Stomach (tissue), 19 donors: ENCODE measurements at places on chromosomes 5 and 9.

- no peak for DNase-seq
Observed at GRCh38 chr5:71883742-71884103, 164.6 kb downstream of the CARTPT start.

- DNase-seq: no peak
Observed at GRCh38 chr9:97840521-97840920, 12.5 kb upstream of the FOXE1 start.

GRCh38 chr9:129938291-129938979 is 103.2 kb downstream of the USP20 start:
- peak; percentile 63 for DNase-seq

DNA sequence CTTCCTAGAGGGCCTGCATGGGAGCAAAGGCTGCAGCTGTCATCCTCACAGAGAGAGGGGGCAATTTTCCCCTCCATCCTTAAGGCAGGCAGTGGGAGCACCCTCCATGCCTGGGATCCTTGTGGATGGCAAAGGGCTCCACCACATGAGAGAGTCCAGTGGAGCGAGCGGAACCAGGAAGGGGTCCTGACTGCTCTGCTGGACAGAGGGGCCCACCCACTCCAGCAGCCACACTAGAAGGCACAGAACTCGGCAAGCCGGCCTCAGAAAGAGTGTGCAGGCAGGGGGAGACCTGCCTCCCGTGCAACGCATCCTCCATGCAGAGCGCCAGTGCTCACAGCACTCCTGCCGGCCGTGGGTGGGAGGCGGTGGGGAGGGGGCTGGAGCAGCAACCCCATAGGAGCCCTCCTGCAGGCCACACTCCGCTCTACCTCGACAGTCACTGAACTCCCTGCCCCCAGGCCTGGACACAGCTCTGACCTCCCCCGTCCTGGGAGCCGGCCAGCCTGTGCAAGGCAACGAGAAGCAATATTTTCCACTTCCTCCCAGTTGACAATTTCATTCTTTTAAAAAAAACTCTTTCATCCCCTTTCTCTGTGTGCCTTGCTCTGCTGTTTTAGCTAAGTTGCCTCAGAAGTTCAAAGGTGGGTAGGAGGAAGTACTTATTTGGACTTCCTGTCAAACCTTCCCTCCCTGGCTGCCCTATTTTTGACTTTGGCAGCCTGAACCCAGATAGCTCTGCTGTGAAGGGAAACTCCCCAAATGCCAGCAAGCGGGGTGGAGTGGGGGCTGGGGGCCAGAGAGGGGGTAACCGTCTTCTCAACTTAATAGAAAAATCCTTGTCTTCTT is 5.3 kb upstream of the LCP2 start:
- DNase-seq: peak; percentile 81

- no peak for DNase-seq
Observed at GRCh38 chr5:14444161-14444560, 137.4 kb upstream of the OTULINL start.

GRCh38 chr9:98101868-98102273 is 17.2 kb downstream of the TRIM14 start:
- peak; percentile 79 for DNase-seq

- DNase-seq: no peak
Observed at GRCh38 chr9:33645706-33646105, 121.7 kb downstream of the ANKRD18B start.

DNA sequence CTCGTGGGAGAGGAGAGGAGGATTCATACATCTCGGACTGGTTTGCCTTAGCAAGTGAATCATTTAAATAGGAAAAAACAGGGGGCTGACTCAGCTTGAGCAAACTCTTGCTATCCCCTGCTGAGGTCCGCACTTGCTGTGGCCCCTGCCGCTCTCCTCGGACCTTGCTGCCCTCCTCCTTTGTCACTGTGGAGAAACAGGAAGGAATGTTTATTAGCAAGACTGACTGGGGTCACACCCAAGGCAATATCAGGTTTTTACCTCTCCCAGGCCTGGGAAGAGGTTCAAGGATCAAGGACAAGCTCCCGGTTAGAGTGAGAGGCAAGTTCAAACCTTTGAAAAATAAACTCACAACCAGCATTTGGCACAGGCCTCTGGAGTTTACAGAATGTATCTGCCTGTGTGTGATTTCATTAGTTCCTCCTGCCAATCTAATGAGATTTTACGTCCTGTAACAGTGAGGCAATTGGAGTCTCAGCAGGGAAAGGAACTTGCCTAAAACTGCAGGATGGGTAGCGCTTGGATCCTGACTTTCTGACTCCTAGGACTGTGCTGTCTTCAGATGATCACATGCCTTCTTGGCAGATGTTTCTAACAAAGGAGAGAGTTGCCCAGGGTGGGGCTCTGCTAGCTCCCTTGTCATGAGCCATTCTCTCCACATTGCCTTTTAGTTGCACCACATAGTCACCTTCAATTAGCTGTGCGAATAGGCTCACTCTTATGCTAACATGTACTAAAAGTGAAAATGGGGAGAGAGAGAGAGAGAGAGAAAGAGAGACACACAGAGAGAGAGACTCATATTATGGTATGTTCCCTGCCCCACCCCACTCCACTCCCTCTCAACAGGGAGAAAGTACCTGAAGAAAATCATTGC is 108.6 kb upstream of the CDKN2B start:
- no peak for DNase-seq

DNA sequence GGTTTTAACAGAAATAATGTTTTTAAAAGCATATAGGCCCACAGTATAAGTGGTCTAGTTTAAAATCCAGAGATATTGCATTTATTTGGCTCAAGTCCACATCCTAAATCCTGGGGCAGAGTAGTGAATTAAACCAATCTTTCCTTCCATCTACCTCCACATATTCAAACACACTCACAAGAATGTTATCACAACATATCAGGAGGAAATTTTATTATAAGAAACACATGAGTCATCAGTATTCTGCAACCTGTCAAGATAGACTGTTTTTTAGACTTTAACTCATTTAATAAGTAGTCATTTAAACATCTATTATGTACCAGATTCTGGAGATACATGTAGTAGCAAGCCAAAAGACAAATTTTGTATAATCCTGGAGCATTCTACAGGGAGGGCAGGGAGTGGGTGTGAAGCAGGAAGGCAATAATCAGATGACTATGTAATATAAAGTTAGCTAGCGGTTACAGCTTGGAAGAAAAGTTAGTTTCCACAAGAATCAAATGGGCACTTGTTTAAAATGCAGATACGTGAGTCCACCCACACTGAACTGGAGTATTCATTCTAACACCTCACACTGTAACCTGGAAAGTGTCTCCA is 187.3 kb upstream of the PIK3R1 start:
- no peak for DNase-seq

- no peak for DNase-seq
Observed at GRCh38 chr5:120510098-120510637, 46.1 kb downstream of the PRR16 start.

DNA sequence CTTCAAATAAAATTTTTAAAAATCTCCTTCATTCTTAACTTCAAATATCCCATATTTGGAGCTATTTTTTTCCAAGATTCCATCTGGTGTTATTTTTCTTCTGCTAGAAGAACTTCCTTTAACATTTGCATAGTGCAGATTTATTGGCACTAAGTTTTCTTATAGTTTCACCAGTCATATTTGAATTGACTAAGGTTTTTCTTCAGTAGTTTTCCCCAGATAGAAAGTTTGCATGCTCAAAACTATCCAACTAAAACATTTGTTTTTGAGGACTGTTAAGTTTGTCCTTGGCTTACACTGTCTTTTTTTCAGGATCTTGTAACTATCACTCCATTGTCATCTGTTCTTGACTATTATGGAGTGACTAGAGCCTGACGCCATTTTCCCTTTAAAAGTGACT is 606.7 kb downstream of the TAF11L14 start:
- DNase-seq: no peak

GRCh38 chr5:14829396-14829795 is 42.2 kb downstream of the ANKH start:
- no peak for DNase-seq

DNA sequence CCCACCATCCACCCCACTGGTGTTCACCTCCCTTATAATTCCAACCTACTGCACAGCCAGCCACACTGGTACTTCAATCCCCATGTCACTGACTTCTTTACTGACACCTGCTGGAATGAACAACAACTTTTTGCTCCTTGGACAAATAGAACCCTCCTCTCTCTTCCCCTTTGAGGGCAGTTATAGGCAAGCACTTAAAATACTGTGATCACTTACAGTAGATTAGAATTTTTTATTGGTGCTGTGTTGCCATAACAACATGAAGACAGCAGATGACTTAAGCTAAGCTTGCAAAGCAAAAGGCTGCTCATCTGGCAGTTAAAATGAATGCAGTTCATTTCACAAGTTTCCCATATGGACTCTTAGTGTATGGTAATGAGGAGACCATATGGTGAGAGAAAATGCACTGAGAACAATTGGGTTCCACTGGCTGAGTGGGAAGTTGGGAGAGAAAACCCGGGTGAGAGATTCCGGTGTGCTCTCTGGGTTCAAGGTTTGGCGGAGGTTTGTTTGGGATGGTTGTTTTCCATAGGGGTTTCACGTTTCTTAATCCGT is 374.3 kb downstream of the EBF1 start:
- no peak for DNase-seq

DNA sequence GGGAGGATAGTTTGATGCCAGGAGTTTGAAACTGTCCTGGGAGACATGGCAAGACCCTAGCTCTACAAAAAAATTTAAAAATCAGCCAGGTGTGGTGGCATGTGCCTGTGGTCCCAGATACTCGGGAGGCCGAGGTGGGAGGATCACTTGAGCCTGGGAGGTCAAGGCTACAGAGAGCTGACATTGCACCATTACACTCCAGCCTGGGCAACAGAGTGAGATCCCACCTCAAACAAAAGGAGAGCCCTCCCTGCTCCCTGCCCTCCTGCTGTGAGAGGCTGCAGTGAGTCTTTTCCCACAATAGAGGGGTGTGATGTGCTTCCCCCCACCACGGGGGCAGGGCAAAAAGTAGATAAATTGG is 10.1 kb upstream of the CCDC187 start:
- no peak for DNase-seq

DNA sequence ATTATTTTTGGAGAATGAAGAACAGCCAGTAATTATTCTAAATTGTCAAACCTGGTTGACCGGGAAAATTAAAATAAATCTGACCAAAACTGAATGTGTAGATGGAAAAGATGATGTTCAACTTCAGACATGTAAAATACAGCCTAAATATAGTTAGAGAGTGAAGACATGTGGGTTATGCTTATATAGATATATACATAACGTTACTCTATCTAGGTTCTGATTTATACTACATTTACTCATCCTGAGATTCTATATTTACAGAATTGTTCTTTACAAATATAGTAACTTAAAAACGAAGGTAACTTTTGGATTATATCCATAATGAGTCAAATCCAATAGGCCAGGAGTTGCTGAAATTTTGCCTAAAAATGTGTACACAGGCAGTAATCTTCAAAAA is 20.8 kb upstream of the THG1L start:
- no peak for DNase-seq

DNA sequence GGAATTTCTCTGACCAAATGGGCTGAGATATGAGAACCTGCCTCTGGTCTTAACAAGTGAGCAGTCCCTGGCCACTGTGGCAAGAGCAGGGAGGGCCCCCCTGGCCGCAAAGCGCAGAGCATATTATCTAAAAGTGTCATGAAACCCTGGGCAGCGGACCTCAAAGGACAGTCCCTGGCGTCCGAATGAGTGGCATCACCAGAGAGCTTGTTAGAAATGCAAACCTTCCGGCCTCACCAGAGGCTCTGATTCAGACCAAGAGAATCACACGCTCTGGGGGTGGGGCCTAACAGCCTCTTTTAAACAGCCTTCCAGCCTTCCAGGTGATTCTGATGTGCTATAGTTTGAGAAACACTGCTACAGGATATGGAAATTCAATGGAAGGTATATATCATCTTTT is 10.9 kb downstream of the PTPN3 start:
- DNase-seq: no peak

DNA sequence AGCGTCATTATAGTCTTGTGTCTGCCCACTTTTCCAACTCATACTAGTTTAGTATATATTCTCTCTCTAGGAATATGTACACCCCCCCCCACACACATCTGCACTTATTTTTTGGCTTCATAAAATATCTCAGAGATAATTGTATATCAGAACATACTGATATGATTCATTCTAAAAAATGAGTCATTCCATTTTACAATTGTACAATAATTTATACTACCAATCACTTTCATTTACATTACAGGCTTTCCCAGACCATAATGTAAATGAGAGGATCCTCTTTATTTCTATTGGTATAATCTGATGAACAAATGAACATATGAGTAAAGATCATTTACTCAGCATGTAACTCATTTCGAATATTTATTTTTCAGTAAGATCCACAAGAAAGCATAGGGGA is 1842.9 kb upstream of the C9orf72 start:
- DNase-seq: no peak

GRCh38 chr9:91781116-91781515 is 168.9 kb downstream of the ROR2 start:
- no peak for DNase-seq

DNA sequence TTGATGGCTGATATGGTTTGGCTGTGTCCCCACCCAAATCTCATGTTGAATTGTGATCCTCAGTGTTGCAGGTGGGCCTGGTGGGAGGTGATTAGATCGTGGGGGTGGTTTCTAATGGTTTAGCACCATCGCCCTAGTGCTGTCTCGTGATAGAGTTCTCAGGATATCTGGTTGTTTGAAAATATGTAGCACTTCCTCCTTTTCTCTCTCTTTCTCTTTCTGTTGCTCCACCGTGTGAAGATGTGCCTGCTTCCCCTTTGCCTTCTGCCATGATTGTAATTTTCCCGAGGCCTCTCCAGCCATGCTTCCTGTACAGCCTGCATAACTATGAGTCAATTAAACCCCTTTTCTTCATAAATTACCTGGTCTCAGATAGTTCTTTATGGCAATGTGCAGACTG is 111.6 kb downstream of the SREK1 start:
- DNase-seq: no peak

DNA sequence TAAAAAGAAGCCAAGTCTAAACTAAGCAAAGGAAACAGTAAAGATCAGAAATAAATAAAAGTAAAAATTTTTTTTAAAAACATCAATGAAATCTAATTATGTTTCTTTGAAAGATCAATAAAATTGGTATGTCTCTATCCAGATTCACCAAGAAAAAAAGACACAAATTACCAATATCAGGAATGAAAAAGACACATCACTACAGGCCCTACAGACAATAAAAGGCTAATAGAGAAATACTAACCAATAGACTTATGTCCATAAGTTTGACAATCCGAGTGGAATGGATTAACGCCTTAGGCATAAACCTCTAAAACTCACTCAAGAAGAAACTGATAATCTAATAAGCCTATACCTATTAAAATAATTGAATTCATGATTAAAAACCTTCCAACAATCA is 12.4 kb downstream of the BRD3OS start:
- no peak for DNase-seq
